Stimulated activated CD4-positive, alpha-beta T cell treated with anti-CD3 and anti-CD28 coated beads, Interleukin-4, amount 100 ng/mL, for 1 hour (primary cell): ENCODE measurements at places on chromosomes 12 and 14.

- DNase-seq = peak; percentile 48
These were observed 24.9 kb downstream of the SLC6A12 start for GRCh38 chr12:188910-189621.

GRCh38 chr12:118374909-118375308 lies 1.4 kb upstream of the SUDS3 start:
- DNase-seq = no peak

DNA sequence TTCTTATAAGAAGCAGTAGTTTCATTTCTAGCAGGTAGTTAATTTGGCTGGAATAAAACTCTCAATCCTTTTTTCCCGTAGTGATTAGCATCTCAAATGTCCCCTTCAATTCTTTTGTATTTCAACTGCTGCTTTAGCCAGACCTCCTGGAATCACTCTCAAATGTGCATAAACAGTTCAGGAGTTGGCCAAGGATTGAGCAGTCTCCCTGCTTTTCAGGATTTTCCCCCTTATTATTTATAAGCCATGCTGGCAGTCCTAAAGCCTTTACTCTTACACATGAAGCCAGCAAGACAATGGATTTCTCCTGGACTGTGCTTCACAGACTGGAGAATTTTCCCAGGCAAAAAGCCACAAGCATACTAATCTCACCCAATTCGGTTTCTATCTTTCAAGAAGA lies 950.1 kb downstream of the VRK1 start:
- no peak for DNase-seq

- DNase-seq = no peak
These were observed 9.4 kb downstream of the TMEM63C start for GRCh38 chr14:77190977-77191376.

GRCh38 chr12:66025477-66025876 lies 105.1 kb downstream of the LLPH start:
- DNase-seq = no peak

DNA sequence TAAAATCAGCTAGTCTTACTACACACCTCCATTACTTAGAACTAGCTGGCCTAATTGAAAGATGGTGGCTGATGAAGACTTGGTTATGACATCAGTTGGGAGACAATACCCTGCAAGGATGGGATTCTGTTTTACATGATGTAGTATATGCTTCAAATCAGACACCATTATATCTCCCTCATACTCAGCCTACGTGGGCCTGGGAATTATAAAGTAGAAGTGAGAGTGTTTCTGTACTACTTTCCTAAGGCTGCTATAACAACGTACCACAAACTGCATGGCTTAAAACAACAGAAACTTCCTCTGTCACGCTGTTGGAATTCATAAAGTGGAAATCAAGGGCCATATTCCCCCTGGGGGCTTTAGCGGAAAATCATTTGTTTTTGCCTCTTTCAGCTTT lies 190.4 kb downstream of the PAH start:
- DNase-seq = no peak

DNA sequence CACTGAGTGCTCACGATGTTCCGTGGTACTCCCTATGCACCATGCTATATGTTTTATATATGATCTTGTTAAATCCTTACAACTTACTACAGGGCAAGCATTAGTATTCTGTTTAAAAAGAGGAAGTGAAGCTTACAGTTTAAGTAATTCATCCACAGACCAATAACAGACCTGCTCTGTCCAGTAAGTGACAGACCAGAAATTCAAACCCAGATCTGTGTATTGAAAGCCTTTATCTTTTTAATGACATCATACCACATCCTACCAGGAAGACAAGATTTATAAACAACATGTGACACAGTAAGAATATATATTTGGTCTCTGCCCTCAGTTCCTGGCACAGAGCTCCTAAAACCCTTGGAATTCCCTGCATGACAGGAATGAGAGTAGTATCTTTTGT lies 206.5 kb downstream of the STXBP6 start:
- no peak for DNase-seq

- no peak for DNase-seq
These were observed 85.6 kb downstream of the SMOC1 start for GRCh38 chr14:69964841-69965240.

DNA sequence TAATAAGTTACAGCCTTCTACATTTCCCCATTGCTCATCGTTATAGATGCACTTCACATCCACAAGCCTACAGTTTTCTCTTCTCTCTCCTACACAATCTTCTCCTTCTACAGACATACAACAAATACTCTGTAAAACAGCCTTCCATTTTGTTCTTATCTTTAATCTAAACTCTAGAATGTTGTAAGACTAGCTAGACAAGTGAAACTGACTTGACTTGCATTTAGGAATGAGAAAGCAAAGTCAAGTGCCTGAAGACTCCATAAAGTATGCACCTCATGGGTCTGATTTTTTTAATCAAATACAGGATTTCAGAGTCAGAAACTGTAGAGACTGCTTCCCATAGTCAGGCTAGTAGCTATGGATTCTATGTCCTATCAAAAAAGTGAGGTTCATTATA lies 190.3 kb downstream of the KLHL28 start:
- DNase-seq = no peak

DNA sequence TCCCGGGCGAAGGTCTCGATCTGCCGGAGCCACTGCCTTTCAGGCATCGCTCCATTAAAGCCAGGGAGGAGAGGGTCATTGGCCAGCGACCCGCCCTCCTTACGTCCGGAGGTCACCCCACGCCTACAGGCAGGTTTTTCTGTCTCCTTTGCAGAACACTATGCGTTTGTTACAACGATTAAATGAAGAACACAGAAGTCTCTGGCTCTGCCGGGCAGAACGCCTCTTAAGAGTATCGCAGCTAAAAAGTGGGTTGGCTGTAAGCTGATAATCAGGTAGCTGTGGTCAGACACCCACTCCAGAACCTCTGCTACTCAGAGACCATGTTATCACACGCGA lies 15.0 kb downstream of the OTX2 start:
- DNase-seq = no peak

- no peak for DNase-seq
These were observed 53.7 kb downstream of the SOX5 start for GRCh38 chr12:23895792-23896218.

- no peak for DNase-seq
These were observed 9.8 kb upstream of the IQSEC3 start for GRCh38 chr12:56683-57346.

- no peak for DNase-seq
These were observed 12.8 kb downstream of the CLSTN3 start for GRCh38 chr12:7142809-7143465.

DNA sequence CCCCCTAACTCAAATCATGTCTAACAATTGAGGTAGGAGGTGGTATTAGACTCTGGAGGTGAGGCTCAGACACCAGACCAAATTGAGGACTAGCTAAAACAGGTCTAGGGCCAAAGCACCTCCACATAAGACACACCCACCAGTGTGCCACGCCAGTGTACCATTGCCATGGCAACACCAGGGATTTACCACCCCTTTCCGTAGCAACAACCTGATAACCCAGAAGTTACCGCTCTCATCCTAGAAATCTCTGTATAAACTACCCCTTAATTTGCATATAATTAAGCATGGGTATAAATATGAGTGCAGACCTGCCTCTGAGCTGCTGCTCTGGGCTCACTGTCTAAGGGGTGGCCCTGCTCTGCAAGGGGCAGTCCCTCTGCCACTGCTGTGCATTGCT lies 57.4 kb upstream of the PPP2R5C start:
- DNase-seq = no peak

DNA sequence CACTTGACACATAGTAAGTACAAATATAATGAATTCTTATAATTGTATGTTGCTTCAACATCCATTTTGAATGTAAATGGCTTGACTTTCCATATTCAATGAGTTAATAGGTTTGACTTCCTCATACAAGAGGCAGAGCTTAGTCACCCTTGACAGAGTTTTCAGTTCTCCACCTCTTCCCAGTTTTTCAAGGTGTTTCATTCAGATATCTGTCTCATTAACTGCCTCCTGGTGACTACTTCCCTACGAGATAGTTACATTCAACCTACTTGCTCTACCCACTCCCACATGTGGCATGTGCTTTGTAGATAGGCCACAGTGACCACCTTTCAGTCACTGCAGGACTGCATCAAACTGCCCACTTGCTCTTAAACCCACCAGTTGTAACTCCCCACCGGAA lies 60.0 kb downstream of the MYF5 start:
- DNase-seq = no peak
